ENCODE measurements at places on chromosomes 6 and 20.

GRCh38 chr6:67160820-67161219 lies 1453.8 kb upstream of the EYS start:
- no peak for DNase-seq

DNA sequence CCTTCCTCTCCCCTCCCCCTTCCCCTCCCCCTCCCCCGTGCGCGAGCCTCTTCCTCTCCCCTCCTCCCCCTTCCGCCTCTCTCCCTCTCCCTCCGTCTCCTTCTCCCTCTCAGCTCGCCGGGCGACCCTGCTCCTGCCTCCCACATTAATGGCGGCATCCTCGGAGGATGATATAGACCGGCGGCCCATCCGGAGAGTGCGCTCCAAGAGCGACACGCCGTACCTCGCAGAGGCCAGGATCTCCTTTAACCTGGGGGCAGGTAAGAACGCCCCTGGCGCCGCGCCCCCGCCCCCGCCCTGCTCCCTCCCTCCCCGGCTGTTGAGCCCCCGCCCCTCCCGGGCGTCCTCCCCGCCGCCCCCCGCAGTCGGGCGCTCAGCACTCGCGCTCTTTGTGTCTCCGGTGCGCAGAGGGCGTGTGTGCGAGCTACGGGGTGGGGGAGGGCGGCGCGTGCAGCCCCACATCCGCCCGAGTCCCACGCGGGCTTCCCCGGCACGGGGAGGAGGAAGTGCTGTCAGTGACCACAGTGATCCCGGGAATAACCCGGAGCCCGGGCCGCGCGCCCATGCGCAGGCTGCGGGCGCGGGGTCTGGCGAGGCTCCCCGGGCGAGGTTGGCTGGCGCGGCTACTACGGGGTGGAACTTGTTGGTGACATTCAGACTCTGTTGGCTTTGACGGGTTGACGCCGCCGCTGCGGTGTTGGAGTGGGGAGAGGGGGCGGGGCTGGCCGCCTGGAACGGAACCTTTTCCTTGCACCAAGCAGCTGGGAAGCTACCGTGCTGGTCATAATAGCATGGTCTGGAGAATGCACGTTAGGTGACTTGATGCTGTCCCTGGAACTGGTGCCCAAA lies 33.2 kb downstream of the PHACTR1 start:
- no peak for DNase-seq

DNA sequence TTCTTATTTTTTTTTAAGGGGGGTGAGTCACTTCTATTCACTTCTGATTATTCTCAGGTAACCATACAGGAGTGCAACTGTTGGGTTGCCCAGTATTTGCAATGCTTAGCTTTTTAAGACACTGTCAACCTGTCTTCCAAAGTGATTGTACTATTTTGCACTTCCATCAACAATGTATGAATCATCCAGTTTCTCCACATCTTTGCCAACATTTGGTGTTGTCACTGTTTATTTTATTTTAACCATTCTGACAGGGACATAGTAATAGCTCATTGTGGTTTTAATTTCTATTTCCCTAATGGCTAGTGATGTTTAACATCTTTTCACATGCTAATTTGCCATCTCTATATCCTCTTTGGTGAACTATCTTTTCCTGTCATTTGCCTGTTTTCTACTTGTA lies 1.4 kb upstream of the SLC13A3 start:
- no peak for DNase-seq

- DNase-seq: no peak
These were observed 7.1 kb upstream of the TNFRSF6B start for GRCh38 chr20:63689046-63690002.

GRCh38 chr6:111061508-111061907 lies 25.8 kb upstream of the SLC16A10 start:
- no peak for DNase-seq
